ENCODE measurements at places on chromosomes 3 and 15. TPM values are rescaled to one million over a fixed set of nuclear protein-coding genes. Genes with fewer than 3 reads are reported as not detected.

DNA sequence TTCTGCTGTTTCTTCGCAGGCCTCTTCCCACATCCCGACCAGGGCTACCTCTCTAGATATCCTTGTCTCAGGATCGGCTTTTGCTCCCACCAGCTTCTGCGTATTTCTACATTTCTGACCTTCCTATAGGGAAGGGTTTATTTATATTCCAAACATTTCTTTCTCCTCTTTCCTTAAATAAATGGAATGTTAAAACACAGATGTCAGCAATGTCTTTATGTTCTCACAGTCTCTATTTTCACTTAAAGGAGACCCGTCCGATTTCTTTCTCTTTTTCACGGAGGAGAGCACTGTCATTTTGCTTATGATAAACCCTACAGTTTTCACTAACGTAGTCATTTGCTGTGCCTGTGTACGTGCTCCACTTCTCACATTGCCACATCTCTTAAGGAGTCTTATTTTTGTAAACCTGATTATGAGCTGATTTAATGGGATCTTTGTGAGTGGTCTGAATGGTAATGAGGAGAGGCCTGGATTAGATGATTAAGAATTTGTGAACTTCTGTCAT lies 630 bp downstream of the KIF15 start:
- H3K4me1 ChIP-seq = peaks cover 3% of the 10 kb centered on the region
- H3K27me3 ChIP-seq = no peaks in the 10 kb centered on the region
- H3K4me3 ChIP-seq = peak overlapping the region; percentile 69
- no peak for DNase-seq

The SCAMP5 gene
- 18.8 TPM for total RNA-seq

GRCh38 chr15:65576664-65577063 lies 34.3 kb downstream of the INTS14 start:
- H3K4me1 ChIP-seq = peaks cover 3% of the 10 kb centered on the region
- H3K27ac ChIP-seq = no peak overlapping the region
- DNase-seq = no peak
- H3K27me3 ChIP-seq = no peaks in the 10 kb centered on the region

The KBTBD8 gene
- 10.0 TPM for total RNA-seq

GRCh38 chr3:65029130-65029529 lies 341.3 kb upstream of the ADAMTS9 start:
- no peak for DNase-seq
- H3K4me3 ChIP-seq = no peak overlapping the region
- H3K27me3 ChIP-seq = no peaks in the 10 kb centered on the region
- H3K4me1 ChIP-seq = peaks cover 6% of the 10 kb centered on the region

The RTP1 gene
- not detected for total RNA-seq

DNA sequence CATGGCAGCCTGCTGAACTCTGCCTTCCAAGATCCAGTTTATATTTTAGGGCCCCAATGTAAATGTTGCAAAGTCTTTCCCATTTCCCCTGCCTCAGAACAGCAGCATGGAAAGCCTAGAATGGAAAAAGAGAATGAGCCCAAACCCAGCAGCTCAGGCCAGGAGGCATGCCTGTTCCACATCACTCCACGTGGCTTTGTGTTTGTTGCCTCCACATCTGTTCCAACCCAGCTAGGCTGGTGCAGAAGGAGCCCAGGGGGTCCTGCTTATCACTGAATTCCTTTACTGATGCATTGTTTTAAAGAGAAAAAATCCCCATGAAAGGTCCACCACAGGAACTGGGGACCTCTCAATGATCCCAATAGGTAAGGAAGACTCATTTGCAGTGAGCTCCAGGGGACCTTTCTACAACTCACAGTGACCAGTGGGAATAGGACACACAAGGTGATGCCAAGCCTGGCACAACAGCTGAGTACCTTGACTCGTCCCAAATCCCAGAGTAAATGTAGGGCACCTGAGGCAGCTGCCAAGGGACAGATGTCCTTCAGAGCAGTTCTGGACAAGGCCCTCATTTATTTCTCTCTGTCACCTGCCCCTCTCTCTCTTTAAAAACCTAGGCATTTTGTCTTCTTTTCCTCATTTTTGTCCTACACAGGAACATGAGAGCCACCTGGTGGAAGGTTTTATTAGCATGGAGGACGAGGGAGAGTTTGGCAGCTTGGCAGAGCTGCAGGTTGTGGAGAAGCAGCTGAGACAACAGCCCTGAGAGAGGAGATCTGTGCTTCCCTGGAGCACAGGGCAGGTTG lies 41.7 kb upstream of the ADAMTS17 start:
- peak; percentile 47 for DNase-seq
- H3K27ac ChIP-seq = no peak overlapping the region
- no peak overlapping the region for H3K4me3 ChIP-seq

DNA sequence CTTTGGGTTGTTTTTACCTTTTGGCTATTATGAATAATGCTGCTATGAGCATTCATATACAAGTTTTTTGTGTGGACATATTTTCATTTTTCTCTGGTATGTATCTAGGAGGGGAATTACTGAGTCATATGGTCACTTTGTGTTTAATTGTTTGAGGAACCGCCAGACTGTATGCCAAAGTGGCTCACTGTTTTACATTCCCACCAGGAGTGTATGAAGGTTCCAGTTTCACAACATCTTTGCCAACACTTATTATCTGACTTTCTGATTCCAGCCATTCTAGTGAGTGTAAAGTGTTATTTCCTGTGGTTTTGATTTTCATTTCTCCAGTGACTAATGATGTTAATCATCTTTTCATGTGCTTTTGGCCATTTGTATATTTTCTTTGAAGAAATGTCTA lies 51.8 kb downstream of the CMTM7 start:
- no peak overlapping the region for H3K27ac ChIP-seq
- no peaks in the 10 kb centered on the region for H3K36me3 ChIP-seq
- no peak overlapping the region for H3K4me3 ChIP-seq
- DNase-seq = no peak
- H3K27me3 ChIP-seq = no peaks in the 10 kb centered on the region
- no peaks in the 10 kb centered on the region for H3K4me1 ChIP-seq

- H3K4me3 ChIP-seq = no peak overlapping the region
- no peak for DNase-seq
- H3K27ac ChIP-seq = no peak overlapping the region
- peaks cover 5% of the 10 kb centered on the region for H3K4me1 ChIP-seq
- no peaks in the 10 kb centered on the region for H3K27me3 ChIP-seq
Measured at GRCh38 chr3:9099702-9100512, 136.6 kb upstream of the RAD18 start.

The GOLGA8Q gene
- total RNA-seq = not detected

DNA sequence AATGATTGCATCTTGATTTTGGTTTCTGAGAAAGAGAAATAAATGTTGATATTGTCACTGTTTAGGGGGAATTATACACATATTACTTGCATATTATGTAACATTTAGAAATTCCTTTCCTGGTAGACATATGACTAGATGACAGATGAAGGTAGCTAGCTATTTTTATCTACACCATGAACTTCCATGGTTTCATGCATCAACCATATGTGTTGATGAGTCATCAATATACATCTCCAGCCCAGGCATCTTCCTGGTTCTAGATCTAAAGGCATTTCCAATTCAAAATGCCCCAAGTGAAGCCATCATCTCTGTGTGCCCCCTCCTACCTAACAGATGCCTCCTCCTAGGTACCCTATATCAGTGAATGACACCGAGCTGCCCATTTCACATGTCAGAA lies 9.5 kb upstream of the ADAMTSL3 start:
- no peak overlapping the region for H3K27ac ChIP-seq
- no peaks in the 10 kb centered on the region for H3K36me3 ChIP-seq
- no peaks in the 10 kb centered on the region for H3K4me1 ChIP-seq
- no peak for DNase-seq

DNA sequence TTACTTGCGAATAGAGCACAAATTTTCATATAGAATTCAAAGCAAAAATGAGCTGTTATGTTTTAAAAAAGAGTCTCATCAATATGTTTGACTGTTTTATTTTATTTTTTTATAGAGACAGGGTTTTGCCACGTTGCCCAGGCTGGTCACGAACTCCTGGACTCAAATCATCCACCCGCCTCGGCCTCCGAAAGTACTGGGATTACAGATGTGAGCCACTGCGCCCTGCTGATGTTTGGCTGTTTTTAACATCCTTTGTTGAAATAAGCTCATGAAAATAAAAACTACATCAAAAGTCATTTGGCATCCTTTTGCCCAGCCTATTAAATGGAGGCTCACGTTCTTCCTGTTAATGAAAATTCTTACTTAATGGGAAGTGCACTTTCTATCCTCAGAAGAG lies 154.7 kb downstream of the ATP10A start:
- H3K4me1 ChIP-seq = no peaks in the 10 kb centered on the region
- no peak overlapping the region for H3K4me3 ChIP-seq
- H3K36me3 ChIP-seq = no peaks in the 10 kb centered on the region
- H3K27me3 ChIP-seq = no peaks in the 10 kb centered on the region
- no peak overlapping the region for H3K27ac ChIP-seq

DNA sequence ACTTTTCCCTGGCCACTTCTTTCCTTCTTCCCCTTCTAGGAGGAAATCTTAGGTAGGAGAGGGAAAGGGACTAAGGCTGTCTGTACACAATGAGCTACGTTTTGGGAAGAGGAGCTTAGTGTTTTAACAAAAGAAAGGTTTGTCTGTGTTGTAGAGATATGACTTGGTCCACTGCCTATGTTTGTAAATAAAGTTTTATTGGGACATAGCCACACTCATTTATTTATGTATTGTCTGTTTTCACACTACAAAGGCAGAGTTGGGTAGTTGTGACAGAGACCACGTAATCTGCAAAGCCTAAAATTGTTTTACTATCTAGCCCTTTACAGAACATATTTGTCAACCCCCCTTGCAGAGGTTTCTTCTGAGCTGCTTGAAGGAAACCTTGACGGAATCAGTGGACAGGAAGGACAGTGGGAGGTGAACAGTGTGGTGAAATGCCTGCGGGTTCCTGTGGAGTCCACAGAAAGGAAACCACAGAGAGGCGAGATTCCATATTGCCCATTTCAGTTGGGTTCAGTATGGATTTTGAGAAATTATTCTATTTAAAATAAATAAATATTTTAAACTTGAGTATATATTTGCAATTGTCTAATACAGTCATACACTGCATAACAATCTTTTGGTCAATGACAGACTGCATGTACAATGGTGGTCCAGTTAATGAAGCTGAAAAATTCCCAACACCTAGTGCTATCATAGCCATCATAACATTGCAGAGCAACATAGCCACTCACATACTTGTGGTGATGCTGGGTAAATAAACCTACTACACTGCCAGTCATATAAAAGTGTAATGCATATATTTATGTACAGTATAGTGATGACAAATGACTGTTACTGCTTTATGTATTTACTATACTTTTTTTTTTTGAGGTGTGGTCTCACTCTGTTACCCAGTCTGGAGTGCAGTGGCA lies 157.9 kb upstream of the NUDT16 start:
- H3K4me3 ChIP-seq = no peak overlapping the region
- no peaks in the 10 kb centered on the region for H3K36me3 ChIP-seq
- no peak overlapping the region for H3K27ac ChIP-seq
- H3K27me3 ChIP-seq = no peaks in the 10 kb centered on the region
- no peaks in the 10 kb centered on the region for H3K4me1 ChIP-seq

- no peak overlapping the region for H3K27ac ChIP-seq
- no peaks in the 10 kb centered on the region for H3K4me1 ChIP-seq
- H3K36me3 ChIP-seq = no peaks in the 10 kb centered on the region
- DNase-seq = no peak
Measured at GRCh38 chr3:65864357-65864904, 174.3 kb downstream of the MAGI1 start.

The WDR49 gene
- not detected for total RNA-seq

GRCh38 chr3:23497156-23497555 lies 294.0 kb downstream of the UBE2E2 start:
- no peak overlapping the region for H3K27ac ChIP-seq
- no peaks in the 10 kb centered on the region for H3K4me1 ChIP-seq
- H3K27me3 ChIP-seq = no peaks in the 10 kb centered on the region
- no peak for DNase-seq
- no peaks in the 10 kb centered on the region for H3K36me3 ChIP-seq

- no peaks in the 10 kb centered on the region for H3K36me3 ChIP-seq
- peak within 1 kb of the TSS; percentile 99 for H3K27ac ChIP-seq
- peak within 1 kb of the TSS; percentile 93 for H3K4me3 ChIP-seq
- DNase-seq = peak; percentile 99
- peaks cover 56% of the 10 kb centered on the region for H3K4me1 ChIP-seq
Measured at GRCh38 chr3:9397332-9397905, at the start of gene SETD5. TSS of gene SETD5 (plus strand) at chr3:9397615. CDS start at chr3:9428939, 31,324 bp downstream.

- H3K27me3 ChIP-seq = no peaks in the 10 kb centered on the region
- H3K4me1 ChIP-seq = no peaks in the 10 kb centered on the region
- H3K4me3 ChIP-seq = no peak overlapping the region
- no peak for DNase-seq
- peak overlapping the region; percentile 67 for H3K27ac ChIP-seq
Measured at GRCh38 chr3:54574906-54575617, 352.8 kb downstream of the LRTM1 start.

The IGF2BP2 gene
- total RNA-seq = 81.5 TPM

The SLC35G2 gene
- total RNA-seq = 1.5 TPM

DNA sequence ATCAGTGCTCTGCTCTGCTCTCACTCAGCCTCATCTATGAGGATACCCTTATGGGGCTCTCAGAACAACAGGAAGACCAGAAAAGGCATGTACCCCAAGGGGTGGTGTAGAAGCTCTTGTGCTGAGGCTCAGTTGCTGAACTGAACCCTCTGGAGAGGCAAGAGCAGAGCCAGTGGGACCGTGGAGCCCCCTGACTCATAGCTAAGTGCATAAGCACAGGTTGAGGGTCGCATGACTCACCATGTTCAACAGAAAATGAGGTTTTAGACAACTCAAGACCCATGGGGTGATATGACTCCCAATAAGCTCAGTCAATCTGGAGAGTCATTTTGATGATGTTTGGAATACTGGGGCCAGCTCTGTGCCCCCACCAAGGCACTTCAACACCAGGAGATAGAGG lies 37.3 kb downstream of the CRYGS start:
- H3K27me3 ChIP-seq = no peaks in the 10 kb centered on the region
- H3K27ac ChIP-seq = no peak overlapping the region
- H3K36me3 ChIP-seq = no peaks in the 10 kb centered on the region
- DNase-seq = no peak

The PLS1 gene
- total RNA-seq = 22.8 TPM

The CLSTN2 gene
- total RNA-seq = 27.0 TPM

DNA sequence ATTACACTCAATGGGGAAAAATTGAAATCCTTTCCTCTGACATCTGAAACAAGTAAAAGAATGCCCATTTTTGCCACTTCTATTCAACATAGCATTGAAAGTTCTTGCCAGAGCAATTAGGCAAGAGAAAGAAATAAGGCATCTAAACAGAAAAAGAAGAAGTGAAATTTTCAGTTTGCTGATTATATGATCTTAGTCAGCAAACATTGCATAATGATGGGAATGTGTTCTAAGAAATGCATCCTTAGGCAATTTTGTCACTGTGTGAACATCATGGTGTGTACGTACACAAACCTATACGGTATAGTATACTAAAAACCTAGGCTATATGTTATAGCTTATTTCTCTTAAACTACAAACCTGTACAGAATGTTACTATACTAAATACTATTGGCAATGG lies 278.0 kb downstream of the CGGBP1 start:
- no peak overlapping the region for H3K4me3 ChIP-seq
- no peak overlapping the region for H3K27ac ChIP-seq
- H3K4me1 ChIP-seq = no peaks in the 10 kb centered on the region
- no peaks in the 10 kb centered on the region for H3K27me3 ChIP-seq

GRCh38 chr15:98807262-98807661 lies 158.9 kb downstream of the IGF1R start:
- H3K27me3 ChIP-seq = no peaks in the 10 kb centered on the region
- peaks cover 6% of the 10 kb centered on the region for H3K4me1 ChIP-seq
- no peak for DNase-seq
